Effector CD4-positive, alpha-beta T cell (primary cell): ENCODE measurements at places on chromosomes 16 and 17.

DNA sequence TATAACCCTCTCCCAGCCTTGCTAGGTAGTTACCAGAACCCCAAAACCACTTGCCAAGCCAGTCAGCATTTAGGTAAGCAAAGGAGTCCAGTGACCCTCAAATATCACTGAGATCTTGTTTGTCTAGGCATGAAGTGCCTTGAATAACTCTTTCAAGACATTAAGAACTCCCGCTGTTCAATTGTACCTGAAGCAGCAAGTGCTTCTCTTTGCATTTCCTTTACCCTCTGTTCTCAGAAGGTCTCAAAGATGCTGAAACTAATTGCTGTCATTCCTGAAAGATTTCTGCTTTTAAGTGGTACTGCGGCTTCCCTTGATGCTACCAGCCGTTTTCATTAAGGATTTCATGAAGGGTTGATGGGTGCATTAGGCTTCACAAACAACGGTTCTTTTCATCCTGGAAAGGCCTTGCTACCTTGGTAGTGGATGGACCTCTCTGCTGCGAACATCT is 142.7 kb downstream of the PITPNC1 start:
- DNase-seq: no peak

GRCh38 chr17:81242421-81243332 is 3.6 kb downstream of the NDUFAF8 start:
- no peak for DNase-seq

DNA sequence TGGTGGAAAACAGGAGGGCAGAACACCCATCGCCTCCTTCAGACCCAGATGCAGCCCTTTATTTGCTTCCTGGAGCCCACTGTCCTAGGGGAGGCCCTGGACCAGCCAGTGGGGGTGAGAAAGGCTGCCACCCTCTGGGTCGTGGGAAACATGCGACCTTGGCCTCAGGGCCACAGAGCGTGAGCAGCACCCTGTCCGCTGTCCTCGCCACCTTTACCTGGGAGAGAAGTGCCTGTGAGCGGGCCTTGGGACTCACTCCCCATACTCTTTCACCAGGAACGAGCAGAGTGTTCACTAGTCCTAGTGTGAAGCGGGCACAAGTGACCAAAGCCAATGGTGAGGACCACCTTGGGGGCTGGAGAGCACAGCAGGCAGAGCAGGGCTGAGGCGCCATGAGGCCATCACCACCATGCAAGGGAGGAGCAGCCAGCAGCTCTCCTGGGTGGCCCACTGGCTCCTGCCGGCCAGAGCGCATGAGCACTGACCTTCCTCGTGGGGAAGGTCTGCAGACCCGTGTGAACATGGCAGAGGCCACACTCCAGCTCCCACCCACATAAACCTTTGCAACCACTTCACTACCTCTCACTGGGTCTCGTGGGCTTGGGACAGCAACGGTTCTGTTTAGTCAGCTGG is 8.5 kb downstream of the SMCR8 start:
- no peak for DNase-seq

GRCh38 chr17:70370816-70371215 is 201.5 kb downstream of the KCNJ2 start:
- no peak for DNase-seq

DNA sequence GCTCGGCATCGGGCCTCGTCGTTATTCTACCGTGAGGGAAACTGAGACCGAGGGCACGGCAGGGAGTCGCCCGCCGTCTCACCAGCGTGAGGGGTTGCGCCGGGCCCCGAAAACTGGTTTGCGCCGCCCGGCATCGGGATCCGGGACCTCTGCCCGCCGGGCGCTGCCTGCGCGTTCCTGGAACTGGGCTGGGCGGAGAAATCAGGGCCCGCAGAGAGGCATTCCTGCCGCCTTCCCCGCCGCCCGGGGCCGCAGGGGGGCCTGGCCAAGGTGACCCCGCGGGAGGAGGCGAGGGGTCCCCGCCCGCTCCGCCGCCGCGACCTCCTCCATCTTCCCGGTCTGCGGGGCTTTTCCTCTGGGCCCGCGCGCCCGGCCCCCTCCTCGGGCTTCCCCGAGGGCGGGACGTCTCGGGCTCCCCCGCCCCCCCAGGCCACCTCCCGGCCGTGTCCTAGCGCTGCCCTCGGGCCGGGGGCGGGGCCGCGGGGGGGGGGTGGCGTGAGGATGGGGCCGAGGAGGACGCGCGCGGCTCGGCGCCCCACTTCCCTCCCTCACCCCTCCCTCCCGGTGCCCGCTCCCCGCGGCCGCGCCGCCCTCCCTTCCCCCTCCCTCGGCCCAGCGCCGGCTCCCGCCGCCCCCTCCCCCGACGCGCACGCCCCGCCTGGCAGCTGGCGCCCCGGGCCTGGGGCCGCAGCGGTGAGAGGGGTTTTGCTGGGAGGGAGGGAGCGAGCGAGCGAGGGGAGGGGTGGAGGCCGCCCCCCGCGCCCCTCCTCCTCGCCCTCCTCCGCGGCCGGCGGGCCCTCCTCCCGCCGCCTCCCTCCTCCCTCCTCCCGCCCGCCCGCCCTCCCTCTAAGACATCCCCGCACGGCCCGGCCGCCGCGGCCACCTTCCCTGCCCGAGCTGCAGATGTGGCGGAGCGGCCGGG is at the start of gene GLIS2:
Gene GLIS2, plus strand, starts transcription at position 882 of the 922 bp plus-strand sequence. CDS start 16,214 bp downstream, outside the sequence.
- peak; percentile 21 for DNase-seq

GRCh38 chr16:79595231-79595641 is 5.3 kb downstream of the MAF start:
- DNase-seq: no peak

DNA sequence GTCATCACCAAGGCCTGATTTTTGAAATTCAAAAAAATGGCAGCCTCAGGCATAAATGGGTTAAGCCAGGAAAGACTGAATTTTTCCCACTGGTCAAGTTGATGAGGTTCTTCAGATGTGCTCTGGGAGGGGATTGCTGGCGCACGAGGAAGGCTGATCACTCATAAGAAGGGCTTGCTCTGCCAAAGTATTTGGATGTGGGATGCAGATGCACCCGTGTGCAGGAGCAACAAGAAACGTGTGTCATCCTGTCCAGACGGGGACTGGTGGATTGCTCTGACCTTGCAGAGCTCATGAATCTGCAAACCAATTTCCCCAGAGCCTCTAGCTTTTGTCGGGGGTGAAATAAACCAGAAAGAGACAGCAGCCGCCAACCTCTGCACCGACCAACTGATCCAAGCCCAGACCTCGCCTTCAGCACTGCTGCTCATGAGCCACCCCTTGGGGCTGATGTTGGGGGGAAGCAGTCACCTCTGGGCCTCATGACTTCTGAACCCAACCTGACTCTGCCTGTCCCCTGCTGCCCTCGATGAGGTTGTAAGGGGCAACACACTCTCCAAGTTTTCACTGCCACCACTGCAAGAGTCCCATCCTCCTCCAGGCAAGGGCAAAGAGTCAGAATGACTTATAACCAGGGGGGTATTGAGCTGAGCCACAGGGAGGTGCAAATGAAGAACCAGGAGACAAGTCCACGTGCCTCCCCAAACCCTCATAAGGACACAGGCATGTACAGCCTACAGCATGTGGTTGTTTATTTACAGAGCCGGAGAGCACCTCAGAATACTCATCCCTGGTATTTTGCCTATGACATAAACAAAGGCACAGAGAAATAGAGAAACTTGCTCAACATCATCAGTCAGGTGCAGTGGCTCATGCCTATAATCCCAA is 452.0 kb downstream of the SOX9 start:
- DNase-seq: no peak

DNA sequence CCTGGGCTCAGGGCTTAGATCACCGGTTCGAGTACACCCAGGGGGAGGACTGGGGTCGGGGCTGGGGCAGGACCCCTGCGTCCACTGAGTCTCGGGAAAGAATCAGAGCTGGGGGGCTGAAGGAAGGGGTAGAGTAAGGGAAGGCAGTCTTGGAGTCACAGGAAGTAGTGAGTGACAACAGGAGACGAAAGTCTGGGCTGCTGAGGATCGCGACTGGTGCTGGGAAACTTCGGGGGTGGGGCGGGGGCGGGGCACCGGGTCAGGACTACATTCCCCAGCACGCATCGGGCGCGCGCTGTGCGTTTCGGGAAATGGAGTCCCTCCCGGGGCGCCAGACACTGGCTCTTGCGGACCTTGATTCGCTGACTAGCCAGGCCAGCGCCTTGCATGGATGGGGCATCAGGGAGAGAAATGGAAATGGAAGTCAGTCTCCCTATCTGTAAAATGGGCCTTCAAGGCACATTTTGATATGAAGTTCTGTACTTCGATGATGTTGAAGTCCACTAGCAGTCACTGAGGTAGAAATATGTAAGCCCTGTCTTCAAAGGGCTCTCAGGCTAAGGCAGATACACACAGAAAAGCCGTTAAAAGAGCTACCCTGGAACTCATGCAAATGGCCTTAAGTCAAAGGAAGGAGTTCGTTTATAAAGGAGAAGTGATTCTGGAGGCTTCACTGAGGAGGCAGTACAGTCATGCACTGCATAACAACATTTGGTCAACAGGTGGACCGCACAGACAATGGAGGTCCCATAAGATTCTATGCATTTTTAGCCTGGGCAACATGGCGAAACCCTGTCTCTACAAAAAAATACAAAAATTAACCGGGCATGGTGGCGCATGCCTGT is 697 bp downstream of the CTF1 start:
- DNase-seq: peak; percentile 74

DNA sequence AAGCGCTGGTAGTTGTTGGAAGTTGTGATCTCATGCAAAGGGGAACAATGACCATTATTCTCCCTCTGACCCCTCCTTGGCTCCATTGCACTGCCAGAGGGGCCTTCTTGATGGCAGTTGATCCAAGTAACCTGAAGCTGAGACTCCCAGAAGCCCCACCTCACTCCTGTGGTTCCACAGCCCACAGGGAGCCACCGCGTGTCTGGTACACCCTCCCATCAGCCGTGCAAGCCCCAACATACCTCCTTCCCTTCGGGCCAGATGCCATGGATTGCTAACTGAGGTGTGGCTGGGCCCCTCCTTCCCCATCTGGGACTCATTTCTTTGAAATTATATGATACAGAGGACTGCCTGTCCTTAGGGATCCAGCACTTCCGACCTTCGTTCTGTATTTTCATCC is 17.8 kb downstream of the SAP30BP start:
- no peak for DNase-seq

- peak; percentile 60 for DNase-seq
Observed at GRCh38 chr17:7132511-7133094, 18.0 kb upstream of the ASGR2 start.

GRCh38 chr17:56724664-56725063 is 109.1 kb downstream of the C17orf67 start:
- no peak for DNase-seq

- no peak for DNase-seq
Observed at GRCh38 chr17:63494300-63494928, 17.6 kb downstream of the ACE start.

DNA sequence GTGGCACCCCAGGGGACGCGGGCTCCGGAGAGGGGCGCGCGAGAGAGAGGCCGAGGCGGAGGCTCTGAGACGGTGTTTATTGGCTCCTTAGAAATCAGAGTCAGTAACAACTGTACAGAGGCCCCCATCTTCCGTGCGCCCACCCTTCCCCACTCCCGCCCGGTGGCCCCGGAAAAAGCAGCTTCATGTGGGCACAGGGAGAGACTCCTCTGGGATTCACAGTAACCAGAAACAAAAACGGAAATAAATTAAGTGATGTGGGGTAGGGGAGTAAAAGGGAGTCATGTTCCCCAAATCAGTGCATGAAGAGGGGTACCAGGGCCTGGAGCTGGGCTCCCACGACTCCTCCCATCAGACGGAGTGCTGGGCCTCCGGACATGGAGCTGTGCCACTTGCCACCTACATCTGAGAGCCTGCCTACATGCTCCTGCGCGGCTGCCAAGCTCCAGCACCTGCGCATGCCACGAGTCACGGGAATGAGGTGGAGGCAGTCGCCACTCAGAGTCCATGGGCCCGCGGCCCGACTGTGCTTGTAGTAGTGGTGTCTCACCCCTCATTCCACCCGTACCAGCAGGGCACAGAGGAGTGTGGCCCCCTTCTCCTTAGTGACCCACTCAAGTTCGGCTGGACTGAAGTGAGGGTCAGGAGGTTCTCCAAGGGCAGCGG is 543 bp upstream of the GPS2 start:
- DNase-seq: no peak

DNA sequence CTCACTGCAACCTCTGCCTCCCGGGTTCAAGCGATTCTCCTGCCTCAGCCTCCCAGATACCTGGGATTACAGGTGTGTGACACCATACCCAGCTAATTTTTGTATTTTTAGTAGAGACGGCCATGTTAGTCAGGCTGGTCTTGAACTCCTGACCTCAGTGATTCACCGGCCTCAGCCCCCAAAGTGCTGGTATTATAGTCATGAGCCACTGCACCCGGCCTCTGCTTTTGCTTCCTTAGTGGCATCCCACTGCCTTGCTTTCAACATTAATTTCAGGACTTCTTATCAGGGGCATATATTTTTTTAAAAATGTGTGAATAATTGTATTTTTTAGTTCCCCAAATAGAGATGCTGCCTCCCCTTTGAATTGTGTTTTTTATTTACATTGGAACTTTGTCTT is 98.8 kb downstream of the SYCE1L start:
- no peak for DNase-seq

- DNase-seq: no peak
Observed at GRCh38 chr17:46910179-46910927, 12.6 kb upstream of the GOSR2 start.

GRCh38 chr17:19800571-19800970 is 52.5 kb upstream of the ALDH3A1 start:
- no peak for DNase-seq

DNA sequence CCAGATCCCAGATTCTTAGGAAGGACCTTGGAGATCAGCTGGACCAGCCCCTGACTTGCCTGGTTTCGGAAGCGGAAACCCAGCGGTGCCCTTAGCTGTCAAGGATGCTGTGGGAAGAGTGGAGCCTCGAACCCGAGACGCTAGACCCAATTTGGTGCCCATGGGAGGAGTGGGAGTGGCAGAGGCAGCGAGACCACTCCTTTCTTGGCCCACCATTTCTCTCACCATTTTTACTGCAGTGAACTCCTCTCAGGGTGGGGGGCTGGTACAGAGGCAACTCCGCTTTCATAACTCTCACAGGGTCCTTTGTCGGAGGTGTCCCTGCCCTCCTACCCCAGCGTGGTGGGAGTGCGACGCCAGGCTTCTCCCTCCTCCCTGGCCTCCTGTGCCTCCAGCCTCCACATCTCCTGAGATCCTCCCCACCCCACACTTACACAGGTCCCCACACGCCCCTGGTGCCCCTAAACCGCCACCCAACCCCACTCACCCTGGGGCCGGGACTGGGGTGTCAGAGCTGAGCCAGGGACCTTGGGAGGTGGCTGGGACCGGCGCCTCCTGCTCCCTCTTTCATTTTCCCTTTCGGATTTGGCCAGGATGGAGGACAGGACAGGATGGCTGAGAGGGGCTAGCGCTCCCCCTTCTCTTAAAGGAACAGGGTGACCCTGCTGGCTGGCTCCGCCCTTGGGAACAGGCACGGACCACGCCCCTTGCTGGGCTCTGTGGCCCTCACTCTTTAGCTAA is at the start of gene GJD3:
Gene GJD3, minus strand, starts transcription at position 617 of the 741 bp plus-strand sequence. CDS start 922 bp downstream, outside the sequence.
- no peak for DNase-seq

- no peak for DNase-seq
Observed at GRCh38 chr16:64586781-64587180, 535.1 kb downstream of the CDH11 start.

DNA sequence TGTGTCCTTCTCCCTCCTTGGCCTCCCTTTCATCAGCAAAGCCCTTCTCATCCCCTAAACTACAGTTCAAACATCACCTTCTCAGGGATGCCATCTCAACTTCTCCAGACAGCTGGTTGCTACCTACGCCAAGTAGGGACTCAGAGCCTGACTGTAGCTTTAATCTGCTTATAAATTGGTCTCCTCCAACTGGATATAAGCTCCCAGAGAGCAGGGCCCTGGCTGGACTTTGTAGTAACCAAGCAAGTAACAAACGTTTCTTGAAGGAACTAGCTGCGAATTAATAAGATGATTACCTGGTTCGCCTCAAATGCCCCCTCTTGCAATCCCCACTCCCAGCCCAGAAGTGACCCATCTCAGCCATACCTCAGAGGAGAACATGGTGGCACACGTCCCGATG is 17.5 kb upstream of the KLHL11 start:
- DNase-seq: no peak

- DNase-seq: peak; percentile 31
Observed at GRCh38 chr17:72556944-72557826, 436.4 kb downstream of the SOX9 start.
